ENCODE measurements at places on chromosomes 11 and 22.
A peak's percentile ranks its signal among the peaks of the same experiment; 100 is the strongest.

DNA sequence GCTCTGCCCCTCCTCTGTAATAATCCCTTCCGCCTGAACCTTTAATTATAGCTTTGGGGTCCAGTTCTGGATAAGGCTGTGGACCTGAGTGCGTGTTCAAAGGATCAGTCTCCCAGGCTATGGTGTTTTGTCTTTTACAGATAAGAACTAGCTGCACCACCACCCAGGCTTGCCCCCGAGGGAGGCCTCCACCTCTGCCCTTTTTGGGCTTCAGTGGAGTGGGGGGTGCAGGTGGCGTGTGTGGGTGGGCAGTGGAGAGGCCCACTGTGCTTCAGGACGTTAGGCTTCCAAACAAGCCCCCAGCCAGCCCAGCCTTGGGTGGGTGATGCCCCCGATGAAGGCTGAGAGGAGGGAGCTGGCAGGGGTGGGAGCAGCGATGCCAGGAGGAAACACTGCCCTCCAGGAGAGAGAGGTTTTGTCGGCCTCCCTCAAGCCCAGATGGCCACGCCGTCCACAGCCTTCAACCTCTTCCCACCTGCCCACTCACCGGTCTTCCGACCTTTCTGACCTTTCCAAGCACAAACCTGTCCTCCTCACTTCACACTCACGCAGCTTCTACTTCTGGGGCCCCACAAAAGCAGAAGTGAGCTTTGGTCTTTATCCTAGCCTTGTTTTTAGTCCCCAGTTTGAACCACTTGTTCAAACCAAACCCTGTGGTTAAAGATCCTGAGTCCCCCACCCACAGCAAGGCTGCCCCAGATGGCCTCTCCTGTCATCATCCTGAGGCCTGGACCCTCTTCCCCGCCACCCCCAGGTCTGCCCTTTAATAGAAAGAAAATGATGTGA lies 20.4 kb downstream of the PSMD13 start:
- no peak for DNase-seq

DNA sequence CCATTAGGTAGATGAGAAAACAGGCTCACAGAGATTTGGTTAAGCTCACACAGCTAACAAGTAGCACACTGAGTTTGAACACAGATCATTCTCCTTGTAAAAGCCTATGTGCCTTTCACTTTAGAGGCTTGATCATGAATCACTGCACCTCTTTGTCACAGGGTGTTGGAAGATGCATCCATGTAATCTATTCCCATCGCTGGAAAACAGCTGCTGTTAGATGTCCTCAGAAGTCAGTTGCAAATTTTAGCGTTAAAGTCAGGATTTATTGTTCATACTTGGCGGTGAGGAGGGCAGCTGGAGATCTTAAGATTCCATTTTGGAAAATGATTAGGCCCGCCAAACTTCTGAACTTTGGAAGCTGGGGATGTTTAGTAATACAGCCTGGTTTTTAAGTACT lies 2.6 kb downstream of the CNTF start:
- no peak for DNase-seq

- peak; percentile 54 for DNase-seq
These were observed 45.6 kb downstream of the TPCN2 start for GRCh38 chr11:69094111-69094914.

DNA sequence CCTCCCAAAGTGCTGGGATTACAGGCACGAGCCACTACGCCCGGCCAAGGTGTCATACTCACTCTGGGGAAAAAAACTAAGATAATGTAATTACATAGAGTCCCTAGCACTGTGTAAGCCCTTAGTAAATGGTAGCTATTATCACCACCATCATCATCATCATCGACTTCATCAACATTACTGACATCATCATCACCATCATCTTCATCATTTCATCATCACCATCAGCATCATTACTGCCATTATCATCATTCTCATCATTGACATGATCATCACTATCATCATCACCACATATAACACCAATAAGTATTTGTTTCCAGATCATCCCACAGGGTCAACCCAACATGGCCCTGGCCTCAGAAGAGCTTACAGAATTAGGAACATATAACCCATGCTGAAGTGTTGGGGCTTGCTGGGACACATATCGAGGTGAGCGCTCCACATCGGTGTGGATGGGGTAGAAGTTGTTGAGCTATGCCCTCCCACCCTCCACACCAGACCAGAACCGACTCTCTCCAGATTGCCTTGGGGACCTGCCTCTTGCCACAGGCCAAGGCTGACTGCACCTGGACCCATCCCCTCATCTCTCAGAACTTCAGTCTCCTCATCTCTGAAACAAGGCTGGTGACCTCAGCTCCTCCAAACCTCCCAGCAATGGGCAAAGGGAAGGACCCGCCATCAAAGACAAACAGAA lies 14.7 kb upstream of the CD5 start:
- no peak for DNase-seq

DNA sequence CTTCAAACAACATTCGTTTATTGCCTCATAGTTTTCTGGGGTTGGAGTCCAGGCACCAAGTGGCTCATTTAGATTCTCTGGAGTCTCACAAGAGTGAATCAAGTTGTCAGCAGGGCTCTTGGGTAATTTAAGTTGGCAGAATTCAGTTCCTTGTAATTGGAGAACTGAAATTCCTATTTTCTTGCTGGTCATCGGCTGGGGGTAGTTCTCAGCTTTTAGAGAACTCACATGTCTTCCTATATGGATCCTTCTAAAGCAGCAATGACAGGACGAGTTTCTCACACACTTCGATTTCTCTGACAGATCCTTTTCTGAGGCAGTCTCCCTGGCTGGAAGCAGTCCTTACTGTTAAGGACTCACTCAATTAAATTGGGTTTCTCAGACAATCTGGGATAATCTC lies 17.3 kb upstream of the OOSP4B start:
- no peak for DNase-seq

- DNase-seq: peak; percentile 4
These were observed 6.2 kb upstream of the PLXNB2 start for GRCh38 chr22:50313600-50313999.

Data from iPS-NIHi11 (cell line).